ENCODE measurements at places on chromosomes 5 and 9.

GRCh38 chr9:128556926-128557634, 4.7 kb downstream of the SPTAN1 start:
- DNase-seq, result no peak

DNA sequence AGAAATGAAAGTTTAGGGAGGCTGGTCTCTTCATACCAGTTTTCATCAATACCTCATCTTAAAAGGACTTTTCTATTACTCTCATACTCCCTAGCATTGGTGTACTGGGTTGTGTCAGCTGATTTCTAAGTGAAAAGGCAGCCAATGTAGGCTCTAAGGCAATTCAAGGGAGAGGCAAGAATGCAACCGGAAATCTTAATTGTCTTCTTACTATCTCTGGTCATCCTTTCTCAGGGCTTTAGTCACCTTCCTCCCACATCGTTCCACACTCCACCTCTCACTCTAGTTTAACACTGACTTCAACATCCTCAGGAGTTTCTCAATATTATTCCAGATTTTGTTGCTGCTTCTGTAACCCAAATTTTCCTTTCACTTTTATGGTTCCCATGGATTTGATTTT, 281.8 kb upstream of the RFX3 start:
- DNase-seq, result no peak

DNA sequence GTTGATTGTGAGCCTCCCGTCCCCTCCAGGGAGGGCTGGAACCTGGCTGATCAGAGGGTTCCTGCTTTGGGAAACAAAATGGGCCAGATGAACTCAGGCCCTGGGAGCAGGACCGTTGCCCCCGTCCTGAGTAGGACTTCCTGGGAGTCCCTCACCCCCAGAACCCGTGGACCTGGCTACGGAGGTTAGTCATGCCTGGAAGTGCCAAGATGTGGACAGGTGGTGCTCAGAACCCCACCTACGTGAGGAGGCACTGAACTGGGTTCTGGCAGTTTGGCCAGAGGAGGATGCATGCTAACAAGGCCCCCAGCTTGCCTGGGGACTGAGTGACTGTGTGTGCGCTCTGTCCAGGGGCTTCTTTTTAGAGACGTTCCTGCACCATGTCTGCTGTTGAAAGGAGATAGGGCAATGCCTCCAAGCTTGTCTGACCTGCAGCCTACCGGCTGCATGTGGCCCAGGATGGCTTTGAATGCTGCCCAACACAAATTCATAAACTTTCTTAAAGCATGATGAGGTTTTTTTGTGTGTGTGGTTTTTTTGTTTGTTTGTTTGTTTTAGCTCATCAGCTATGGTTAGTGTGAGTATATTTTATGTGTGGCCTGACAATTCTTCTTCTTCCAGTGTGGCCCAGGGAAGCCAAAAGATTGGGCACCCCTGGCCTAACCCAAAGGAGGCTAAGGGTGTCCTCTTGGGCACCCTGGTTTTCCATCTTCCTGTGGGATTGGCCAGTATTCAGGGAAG, 1.8 kb upstream of the DAB2IP start:
- DNase-seq, result no peak

DNA sequence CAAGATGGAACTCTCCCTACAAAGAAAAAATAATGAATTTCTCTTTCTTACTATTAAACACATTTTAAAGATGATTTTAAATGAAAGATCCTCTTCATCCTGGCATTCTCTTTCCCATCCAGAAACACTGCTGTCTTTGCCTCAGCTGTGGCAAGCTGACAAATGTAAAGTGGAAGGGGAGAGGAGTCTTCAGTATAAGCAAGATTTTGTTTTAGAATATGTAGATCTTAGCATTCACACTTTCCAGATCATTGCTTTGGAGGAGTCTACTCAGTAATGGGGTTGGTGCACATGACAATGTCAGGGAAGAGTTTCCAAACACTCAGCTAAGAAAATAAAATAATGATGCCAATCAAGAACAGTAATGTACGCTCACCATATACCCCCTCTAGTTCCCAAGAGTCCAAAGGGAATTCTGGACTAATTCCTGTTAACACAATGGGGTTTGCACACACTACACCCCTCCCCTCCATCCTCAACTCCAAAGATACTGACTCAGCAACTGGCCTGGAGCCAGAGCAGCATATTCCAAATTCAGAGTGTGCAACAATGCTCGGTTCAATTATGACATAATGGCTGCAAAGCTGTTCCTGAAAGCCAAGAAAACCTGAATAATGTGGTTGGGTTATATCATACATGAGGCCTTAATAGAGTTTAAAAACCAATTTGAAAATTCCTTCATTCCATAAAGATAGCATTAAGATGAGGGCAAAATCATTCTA, 4.6 kb downstream of the C5orf63 start:
- no peak for DNase-seq

DNA sequence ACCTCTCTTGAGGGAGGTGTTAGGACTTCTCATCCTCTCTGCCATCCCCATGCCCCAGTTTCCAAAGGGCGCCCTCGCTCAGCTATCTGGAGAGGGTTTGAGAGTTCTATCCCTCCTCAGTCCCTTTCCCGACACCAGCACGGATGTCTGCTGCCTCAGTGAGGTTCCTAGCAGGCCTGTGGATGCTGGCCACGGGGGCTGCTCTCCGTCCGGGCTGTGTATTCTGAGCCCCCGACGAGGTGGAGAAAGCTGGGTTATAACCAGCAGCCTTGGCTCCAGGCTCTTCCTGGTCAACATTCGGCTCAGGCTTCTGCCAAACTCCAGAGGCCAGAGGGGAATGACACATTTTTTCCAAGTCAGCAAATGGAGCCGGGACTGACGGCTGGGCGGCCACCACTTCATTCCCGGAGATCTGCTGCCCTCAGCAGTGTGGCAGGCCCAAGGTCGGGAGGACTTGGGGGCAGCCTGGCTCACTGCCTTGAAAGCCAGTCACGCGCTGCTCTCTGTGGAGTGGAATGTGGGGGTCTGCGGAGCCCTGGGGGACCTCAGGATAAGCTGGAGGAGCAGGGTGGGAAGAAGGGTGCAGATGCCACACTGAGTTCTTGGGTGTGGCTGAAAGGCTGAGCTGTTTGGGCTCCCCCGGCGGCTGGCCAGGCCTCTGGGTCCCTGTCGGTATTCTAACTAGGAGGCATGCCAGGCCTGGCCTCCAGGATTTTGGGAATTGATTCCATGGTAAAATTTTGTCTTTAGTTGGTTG, 27.4 kb downstream of the PTPA start:
- DNase-seq, result no peak

GRCh38 chr9:107710953-107711352, 221.4 kb upstream of the KLF4 start:
- no peak for DNase-seq

- no peak for DNase-seq
These were observed 49.6 kb upstream of the TNFSF15 start for GRCh38 chr9:114855488-114855887.

DNA sequence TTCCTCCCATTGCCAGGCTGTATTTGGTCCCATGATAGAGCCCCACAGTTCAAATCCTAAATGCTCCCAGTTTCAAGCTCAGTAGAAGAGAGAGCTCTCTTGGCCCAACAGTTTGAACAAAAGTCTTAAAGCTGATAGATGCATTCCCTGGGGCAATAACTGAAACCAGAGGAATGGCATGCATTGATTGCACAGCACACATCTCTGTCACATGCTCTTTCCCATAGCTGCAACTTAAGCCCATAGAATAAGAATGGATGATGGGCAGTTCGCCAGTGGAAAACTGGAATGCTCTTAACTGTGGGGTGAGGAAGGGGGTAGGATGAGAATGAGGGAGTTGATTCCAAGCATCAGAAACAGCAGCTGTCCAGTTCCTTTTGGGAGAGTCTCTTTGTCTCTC, 1942.4 kb upstream of the WWC1 start:
- no peak for DNase-seq

DNA sequence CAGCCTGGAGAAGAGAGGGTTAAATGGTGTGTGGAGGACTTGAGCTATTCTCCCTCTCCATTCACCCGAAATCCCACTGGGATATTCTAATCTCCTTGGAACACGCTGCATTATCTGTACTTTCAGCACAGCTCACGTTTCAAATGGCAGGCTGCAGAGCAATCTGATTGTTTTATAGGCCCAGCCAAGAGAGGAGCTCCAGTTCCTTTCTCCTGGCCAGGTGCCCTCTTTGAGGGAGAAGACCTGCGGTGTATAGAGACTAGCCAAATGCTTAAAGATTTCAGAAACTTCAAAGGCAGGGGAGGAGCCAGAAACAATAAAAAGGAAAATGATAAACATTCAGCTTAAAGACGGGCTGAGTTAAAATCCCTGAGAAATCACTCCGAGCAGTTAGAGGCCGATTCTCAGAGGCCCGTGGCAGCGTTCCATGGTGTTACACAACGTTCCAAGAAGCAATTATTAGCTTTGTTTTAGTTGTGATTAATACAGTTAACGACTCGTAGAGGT, 564.0 kb upstream of the KLF4 start:
- no peak for DNase-seq

- no peak for DNase-seq
These were observed 254.7 kb downstream of the MAN2A1 start for GRCh38 chr5:109944461-109944860.

- DNase-seq, result no peak
These were observed 84.0 kb downstream of the COL5A1 start for GRCh38 chr9:134725605-134725940.

- no peak for DNase-seq
These were observed 575.8 kb upstream of the ZNF462 start for GRCh38 chr9:106287091-106287631.

GRCh38 chr9:129252937-129253802, 75.1 kb upstream of the IER5L start:
- no peak for DNase-seq

- DNase-seq, result no peak
These were observed 39.1 kb downstream of the ANGPTL2 start for GRCh38 chr9:127083138-127083980.

- DNase-seq, result no peak
These were observed 49.2 kb upstream of the SHOC1 start for GRCh38 chr9:111843971-111844370.

DNA sequence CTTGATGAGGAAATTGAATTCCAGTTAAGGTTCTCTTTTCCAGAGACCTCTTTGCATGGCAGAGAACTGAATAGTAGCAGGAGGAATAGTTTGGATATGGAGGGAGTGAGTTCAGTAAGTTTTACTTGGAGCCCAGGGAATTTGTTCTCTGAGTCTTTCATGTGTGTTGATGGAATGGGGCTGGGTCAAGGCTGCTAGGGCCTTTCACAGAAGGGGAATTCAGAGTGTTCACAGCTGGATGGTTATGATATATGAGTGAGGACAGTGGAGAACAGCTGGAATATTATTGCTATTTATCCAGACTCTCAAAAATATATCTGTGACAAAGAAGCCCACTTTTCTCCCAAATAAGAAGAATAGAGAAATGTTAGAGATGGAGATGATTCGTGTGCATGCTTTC, 372.8 kb downstream of the PLK2 start:
- DNase-seq, result no peak

GRCh38 chr9:91239367-91240111, 122.2 kb downstream of the AUH start:
- no peak for DNase-seq

DNA sequence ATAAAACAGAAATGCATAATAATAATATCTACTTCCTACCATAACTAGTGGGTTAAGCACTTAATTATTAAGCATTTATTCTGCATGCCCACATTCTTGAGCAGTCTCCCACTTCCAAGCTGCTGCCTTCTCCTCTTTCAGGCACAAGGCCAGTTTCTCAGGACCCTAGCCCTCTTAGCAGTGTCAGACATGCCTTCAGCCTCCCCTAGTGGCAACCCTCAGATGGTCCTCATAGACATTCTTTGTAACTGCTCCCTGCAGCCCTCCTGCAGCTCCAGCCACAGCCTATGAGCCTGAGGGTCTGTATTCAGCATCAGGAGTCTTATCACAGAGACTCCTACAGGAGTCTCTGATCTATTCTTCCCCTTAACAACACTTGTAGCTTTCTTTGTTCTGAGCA, 3.9 kb downstream of the IL9 start:
- no peak for DNase-seq

GRCh38 chr5:112317866-112318265, 101.2 kb downstream of the EPB41L4A start:
- no peak for DNase-seq

DNA sequence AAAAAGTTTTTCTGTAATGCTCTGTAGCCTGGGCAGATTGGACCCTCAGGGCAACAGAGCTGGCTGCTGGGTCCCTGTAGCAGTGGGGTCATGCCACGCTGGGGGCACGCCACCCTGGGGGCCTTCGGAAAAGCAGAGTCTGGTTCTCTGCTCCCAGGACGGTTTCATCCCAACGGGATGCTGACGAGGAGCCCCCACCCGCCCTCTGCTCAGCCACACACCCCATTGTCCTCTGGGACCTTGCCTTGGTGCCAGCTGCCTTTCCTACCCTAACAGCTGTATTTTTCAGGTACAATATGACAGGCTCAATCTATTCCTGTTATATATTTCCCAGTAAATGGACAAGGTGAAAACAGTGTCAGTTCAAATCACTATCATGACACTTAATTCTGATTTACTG, 29.0 kb upstream of the MVB12B start:
- no peak for DNase-seq

GRCh38 chr9:125544988-125545651, 161.9 kb downstream of the MAPKAP1 start:
- DNase-seq, result no peak

- no peak for DNase-seq
These were observed 99.3 kb upstream of the CDH18 start for GRCh38 chr5:20087299-20087698.

GRCh38 chr5:137245438-137245837, 253.7 kb downstream of the SPOCK1 start:
- DNase-seq, result no peak

GRCh38 chr5:93188876-93189485, 392.0 kb downstream of the NR2F1-AS1 start:
- DNase-seq, result no peak

DNA sequence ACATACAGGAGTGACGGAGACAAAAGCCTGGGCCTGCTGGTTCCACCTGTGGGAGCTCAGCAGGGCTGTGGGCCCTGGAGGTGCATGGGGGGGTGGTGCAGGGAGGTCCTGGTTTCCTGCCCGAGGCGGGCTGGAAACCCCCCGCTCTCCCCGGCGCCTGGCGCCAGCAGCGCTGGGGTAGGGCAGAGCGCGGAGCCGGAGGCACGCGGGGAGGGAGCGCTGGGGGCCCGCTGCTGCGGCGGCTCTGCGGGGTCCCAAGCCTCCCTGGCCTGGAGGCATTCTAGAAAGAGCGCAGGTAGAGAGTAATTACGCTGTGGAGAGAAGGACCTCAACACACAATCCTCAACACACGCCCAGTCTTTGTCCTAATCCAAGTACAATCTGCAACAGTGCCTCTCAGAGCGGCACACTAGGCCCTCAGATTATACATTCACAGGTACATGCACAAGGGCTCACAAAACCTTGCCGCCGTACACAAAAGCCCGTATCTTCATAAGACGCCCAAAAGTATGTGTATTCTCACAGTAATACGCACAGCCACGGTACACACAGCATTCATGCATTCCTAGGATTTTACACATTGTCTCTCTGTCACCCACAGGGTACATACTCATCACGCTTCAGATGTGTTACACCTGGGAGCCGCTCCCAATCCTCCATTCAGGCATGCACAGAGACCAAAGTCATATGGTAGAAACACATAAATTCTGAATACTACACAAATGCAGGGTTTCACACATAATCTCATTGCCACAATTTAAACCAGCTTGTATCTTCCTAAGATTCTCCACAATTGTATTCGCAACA, 2.1 kb upstream of the HAND1 start:
- no peak for DNase-seq

- DNase-seq, result no peak
These were observed 222.6 kb downstream of the MEF2C start for GRCh38 chr5:88660264-88660946.

- no peak for DNase-seq
These were observed 56.1 kb downstream of the CHD1 start for GRCh38 chr5:98872674-98873073.

- no peak for DNase-seq
These were observed 10.8 kb upstream of the NIPAL4 start for GRCh38 chr5:157449011-157449723.

- no peak for DNase-seq
These were observed 21.1 kb downstream of the RGMB start for GRCh38 chr5:98794414-98795080.

Measured in stimulated activated CD8-positive, alpha-beta memory T cell treated with anti-CD3 and anti-CD28 coated beads, Interleukin-7, amount 100 ng/mL, for 4 hours (primary cell).